ENCODE measurements at places on chromosomes 4 and X.

GRCh38 chr4:82614838-82615449 is 53.2 kb upstream of the TMEM150C start:
- no peak for DNase-seq

GRCh38 chr4:157327666-157328065 is 107.1 kb downstream of the GRIA2 start:
- DNase-seq: no peak

DNA sequence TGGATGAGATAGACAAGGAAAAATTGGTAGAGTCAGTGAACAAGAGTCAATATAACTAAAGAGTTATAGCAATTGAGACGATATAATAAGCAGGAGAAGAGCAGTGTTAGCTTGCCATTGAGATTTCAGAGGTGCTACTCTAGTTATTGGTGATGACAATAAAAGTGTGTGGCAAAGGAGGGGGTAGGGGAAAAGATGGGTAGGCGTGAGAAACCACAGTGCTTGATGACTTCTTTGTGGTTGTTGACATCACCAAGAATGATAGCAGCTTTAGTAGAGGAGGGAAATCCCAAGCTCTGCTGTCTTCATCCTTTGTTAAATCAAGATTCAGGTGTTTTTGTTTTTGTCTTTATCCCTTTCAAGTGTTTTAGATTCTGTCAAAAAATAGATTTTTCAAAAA is 179.9 kb upstream of the PPP3CA start:
- DNase-seq: peak; percentile 29

DNA sequence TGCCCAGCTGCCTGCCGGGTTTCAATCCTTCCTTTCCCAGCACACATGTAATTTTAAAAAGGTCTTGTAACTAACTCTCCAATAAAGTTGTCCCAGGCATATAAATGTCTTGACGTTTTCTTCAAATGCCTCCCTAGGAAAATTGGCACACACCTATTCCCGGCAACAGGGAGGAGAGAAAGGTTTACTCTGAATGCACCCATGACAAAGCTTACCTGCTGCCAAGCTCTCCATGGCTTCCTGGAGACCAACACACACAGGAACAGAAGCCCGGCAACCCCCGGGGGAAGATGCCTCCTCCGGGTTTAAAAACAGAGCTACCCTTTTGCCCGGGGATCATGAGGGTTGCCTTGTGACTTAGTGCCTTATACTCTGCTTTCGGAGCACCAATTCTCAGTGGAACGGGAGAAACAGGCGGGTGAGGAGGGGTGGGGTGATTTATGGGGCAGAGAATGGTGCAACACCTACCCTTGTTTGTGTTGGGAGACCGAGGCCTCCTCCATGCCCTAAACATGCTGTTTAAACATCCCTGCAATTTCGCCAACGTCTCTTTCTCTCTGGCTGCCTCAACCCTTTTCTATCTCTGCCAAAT is 4.8 kb upstream of the GYG2 start:
- no peak for DNase-seq

DNA sequence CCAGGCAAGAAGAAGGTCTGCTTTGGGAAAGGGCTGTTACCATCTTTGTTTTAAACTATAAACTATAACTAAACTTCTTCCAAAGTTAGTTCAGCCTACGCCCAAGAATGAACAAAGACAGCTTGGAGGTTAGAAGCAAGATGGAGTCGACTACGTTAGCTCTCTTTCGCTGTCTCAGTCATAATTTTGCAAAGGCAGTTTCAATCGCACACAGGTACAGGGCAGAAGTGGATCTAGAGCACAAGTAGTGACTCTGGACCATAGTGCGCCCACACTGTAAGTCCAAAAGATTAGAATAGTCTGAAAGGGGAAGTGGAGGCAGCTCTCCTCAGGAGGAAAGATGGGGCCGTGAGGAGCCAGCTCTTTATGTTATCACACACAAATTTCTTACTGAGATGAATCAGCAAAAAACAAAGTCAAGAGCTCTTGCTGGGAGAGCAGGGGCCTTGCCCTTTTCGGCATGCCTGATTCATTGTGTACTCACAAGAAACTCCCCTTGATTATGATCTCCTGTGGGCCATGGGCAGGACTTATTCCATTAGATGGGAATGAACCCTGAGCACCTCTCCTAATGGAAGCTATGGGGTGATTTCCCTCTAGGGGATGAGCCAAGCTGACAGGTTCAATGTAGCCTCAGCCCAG is 58.6 kb downstream of the FUNDC1 start:
- DNase-seq: no peak

DNA sequence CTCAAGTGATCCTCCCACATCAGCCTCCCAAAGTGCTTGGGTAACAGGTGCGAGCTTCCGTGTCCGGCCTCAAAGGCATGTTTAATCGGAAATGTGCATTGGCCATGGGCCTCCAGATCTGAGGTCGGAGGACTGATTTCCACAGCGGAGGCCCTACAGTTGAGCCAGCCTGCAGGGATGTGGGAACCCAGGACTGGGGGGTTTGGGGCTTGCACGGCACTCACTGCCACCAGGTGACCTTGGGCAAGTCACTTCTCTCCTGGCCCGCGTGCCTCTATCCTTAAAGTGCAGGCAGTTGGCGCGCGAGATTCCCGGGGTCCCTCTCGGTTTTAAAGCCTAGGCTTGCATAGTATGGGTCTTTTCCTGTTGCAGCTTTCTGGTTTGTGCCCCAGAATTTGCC is 18.3 kb upstream of the WFS1 start:
- DNase-seq: no peak

- no peak for DNase-seq
These were observed 55.6 kb downstream of the HAUS3 start for GRCh38 chr4:2186133-2186864.

DNA sequence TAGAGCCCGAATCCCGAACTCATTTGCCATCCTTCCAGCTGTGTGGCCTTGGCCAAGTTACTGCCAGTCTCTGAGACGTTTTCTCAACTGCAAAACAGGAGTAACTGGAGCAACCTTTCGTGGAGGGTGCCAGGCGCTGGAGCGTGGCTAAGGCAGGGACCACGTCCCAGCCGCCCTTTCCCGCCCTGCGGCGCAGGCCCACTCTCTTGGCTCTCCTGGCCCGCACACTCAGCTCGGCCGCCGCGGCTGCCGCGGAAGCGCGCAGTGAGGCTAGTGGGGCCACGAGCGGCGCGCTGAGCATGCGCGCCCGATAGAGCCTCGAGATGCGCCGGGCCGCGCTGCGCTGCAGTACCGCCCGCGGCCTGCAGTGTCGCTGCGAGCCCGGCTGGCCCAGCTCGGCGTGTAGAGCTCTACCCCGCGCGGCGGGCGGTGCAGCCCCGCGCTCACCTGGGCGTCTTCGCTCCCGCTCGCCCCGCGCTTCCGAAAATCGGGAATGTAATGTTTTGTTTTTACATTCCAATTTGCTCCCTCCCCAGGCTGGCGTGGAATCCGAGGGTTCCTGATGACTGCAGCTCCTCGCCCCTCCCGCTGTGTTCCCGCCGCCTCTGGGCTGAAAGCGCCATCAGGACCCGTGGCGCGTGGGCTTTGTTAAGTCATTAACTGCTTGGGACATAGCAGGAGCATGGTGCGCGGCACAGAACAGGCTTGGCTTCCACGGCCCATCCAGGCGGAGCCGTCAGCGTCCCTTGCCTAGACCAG is 4.0 kb upstream of the ZNF518B start:
- peak; percentile 67 for DNase-seq

DNA sequence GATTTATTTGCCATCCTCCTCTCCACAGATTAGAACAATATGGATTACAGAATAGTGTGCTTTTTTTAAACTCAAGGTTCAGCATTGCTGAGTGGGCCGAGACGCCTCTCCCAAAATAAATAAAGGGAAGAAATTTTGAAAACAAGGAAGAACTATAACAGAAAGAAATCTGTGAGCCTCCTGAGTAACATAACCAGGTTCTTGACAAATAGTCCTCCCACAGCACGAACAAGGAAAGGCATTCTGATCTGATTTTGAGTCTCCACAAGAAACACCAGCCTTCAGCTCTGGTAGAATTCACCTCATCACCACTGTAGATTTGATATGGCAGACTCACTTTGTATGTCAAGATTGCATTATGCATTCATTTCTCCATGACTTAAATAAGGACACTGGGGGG is 173.6 kb downstream of the HHIP start:
- no peak for DNase-seq

DNA sequence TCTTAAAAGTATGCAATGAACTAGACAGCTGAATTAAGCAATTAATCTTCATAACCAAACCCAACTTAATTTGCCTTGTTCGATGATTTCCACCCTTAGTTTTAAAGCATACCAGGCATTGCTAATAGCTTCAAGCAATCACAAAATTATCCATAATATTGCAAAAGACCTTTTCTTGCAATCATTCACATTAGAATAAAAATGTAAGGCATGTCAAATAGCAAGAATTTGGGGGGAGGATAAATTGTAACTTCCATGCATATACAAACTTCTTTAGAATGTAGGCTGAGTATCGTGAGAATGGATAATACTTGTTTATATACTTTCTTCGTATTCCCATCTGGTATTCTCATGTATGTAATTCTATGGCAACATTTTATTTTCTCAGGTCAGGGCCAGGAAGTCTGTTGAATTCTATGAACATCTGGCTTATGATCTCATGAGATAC is 28.7 kb upstream of the BMP2K start:
- DNase-seq: no peak
